ENCODE measurements at places on chromosomes 4 and X.

- no peak for DNase-seq
Observed at GRCh38 chr4:6425336-6425735, 47.1 kb downstream of the PPP2R2C start.

- no peak for DNase-seq
Observed at GRCh38 chr4:175873707-175874106, 61.6 kb upstream of the GPM6A start.

DNA sequence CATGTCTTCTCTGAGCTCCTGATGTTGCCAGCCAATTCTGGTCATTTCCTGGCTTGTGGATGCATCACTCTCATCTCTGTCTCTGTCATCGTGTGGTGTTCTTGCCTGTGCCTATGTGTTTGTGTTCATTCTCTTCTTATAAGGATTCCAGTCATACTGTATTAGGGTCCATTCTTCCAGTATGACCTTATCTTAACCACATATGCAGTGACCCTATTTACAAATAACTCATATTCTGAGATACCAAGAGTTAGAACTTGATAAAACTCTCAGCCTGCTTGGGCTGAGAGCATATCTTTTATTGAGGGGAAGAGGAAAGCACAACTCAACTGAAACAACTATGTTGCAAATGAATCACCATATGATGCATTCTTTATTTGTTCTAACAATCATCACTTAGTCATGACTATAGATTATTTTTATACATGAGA, 189.0 kb upstream of the ANXA10 start:
- DNase-seq, result no peak

- no peak for DNase-seq
Observed at GRCh38 chr4:163603257-163603656, 108.8 kb downstream of the TMA16 start.

GRCh38 chr4:73245955-73246354, 12.6 kb downstream of the ANKRD17 start:
- no peak for DNase-seq

- no peak for DNase-seq
Observed at GRCh38 chr4:19309378-19309777, 942.3 kb upstream of the SLIT2 start.

DNA sequence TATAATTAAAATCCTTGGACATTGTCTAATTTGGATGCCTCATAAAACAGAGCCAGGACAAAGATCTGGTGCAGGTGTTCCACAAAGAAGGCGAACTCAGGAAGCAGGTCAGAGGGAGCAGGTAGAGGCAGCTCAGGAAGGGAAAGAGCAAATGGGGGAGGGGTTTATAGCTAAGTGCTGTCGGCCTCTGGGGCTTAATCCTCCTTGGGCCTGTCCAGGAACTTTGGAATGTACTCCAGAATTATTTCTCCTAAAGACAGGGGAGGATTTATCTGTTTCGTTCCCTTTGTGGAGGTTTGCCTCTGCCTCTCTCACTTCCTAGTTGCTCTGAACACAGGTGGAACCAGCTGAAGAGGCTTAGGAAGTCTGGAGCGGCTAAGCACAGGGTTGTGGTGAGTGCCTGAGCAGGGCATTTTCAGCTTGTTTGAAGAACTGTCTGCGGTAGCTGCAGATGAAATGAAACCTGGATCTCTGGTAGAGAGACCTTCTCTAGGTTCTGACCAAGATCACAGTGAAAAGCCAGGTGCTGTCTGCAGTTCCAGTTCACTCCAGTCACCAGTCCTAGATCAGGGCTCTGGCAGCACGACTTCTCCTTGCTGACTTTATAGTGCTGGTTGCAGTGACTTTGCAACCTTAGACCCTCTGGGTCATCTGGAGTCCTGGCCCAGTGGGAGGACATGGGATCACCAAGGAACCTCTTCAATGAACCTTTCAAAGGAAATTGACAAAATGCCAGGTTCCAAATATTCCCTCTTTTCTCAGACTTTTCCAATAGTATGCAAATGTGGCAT, 519.2 kb downstream of the PCDH10 start:
- no peak for DNase-seq

GRCh38 chr4:168849997-168850396, 160.1 kb downstream of the CBR4 start:
- DNase-seq, result no peak

DNA sequence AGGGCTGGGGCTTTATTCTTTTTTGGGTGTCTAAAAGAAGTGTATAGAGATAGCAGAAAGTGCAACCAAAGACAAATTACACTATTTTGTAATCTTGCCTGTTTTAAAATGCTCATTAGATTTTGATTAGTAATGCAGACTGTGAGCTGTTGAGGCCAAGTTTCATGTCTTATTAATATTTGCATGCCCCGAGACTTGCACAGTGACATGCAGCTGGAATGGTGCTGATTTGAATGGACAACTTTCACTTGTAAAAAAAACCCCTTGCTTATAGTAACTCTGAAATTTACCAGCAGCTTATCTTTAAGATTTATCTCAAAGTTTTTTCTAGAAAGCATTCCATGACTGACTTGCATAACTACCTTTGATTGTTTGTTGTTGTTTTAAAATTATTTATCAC, 835.1 kb upstream of the IGFBP7 start:
- no peak for DNase-seq

DNA sequence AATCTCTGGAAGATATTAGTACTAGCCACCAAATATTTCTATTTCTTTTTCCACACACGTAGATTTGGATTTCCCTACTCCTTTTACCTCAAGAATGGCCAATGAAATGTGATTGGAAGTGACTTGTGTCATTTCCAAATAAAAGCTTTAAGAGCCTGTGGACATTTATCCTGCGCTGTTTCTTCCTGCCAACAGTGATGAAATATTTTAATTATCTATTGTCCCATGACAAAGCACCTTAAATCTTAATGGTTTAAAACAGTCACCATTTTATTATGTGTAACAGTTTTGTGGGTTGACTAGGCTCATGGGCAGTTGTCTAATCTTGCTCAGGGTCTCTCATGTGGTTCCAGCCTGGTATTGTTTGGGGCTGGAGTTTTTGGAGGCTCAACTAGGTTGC, 3.5 kb upstream of the PGRMC2 start:
- DNase-seq, result no peak
